Activated effector memory CD4-positive, alpha-beta T cell treated with anti-CD3 and anti-CD28 coated beads, Interleukin-2, amount 50 U/mL, for 16 hours (primary cell): ENCODE measurements at places on chromosomes 5 and 9.

DNA sequence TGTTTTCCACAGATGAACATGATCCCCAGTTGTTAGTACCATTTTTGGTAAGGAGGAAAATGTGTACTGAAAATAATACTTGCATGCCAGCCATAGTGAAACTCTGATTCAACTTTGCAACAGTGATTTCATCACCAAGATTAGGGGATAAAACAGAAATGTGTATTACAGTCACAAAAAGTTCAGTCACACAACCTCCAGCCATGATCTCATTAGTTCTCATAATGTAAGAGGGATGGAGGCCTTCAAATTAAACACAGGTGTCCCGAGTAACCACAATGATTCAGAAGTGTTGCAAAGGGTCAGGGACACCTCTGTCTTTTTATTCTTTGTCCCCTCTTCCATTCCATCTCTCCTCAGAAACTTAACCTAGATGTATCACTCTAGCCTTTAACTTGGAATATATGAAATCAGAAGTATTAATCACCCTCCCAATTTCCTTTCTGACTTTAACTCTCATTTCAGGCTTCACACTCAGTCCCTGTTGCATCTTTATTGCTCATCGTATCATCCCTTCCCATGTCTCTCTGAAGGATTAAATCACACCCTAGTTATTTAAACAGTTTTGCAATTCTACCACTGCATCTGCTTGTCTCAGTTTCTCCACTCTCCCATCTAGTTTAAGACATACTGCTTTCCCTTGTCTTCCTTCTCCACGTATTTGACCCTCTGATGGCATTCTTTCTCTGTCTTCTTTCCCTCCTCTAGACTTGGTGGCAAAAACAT lies 291.2 kb downstream of the ADAMTS6 start:
- no peak for DNase-seq

DNA sequence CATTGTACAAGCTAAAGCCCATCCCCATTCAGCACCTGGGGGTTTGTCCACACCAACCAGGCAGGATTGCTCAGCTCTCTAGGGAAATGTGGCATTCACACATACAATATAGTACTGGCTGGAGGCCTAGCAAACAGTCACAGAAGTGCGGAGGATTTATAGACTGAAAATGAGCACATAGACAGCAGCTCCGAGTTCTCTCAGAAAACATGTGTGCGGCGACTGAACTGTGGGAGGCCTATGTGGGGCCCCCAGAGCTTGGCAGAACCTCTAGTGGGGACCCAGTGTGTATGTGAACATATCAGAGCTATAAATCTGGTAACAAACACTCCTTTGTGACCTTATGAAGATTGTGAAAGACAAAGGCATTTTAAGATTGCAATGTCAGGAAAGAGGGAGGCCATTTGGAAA lies 431.1 kb downstream of the DTWD2 start:
- DNase-seq, result no peak

DNA sequence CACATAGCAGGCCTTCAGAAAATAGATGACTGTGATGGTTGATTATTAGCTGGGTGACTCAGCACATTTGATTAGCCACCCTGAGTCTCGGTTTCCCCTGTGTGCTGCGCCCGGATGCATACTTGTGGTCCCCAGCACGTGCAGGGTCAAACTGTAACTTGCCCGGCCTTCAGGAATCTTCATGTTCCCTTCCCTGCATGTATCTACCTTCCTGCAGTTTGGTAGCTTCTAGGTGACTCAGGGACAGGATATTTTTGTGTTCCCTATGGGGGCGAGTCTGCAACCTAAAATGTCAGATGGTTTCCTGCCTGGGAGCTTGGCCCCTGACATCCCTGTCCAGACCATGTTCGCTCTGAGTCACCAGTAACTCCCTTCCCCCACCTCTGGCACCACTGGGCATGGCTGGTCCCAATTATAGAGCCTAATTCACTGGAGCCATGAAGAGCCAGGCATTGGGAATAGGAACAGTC lies 13.2 kb downstream of the PTGS1 start:
- no peak for DNase-seq

DNA sequence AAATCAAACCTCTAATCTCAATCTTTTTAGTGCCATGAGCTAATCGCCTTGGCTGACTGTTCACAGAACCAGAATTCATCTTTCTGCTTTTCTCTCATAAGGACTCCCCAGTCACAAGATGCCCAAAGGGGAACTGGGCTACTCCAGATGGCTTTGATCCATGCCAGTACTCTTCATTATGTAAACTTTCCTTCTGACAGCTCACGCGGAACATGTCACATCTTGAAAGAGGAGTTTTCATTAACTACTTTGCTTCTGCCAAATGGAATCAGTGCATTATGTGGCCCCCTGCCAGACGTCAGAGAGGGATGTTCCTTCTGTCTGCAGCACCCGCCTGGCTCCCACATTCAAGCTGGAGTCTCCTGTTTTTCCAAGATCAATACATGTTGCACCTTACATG lies 142.1 kb upstream of the NMUR2 start:
- no peak for DNase-seq

DNA sequence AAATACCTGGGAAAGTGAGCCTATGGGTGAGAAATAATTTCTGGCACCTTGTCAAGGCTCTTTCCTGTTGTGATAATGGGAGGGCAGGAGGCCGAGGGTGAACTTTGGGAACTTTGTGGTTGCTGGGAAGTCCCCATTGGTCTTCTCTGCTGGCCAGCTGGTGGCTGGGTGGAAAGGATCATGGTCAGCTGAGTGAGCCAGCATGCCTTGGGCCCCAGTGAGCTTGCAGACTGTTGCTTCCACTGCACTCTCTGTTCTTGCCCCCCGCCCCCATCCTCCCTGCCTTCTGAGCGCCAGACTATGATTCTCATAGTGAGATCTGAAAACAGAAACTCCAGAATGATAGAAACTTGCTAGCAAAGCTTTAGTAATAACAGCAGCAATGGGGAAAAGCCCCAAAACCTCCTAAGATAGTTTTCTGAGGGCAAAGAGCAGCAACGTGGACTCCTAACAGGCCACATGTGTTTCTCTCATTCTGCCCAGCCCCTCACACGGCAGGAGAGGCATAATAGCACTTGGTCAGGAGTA lies 139.2 kb upstream of the SMARCA2 start:
- DNase-seq, result peak; percentile 85

- DNase-seq, result no peak
Observed at GRCh38 chr5:112737070-112737462, 619 bp upstream of the APC start.

DNA sequence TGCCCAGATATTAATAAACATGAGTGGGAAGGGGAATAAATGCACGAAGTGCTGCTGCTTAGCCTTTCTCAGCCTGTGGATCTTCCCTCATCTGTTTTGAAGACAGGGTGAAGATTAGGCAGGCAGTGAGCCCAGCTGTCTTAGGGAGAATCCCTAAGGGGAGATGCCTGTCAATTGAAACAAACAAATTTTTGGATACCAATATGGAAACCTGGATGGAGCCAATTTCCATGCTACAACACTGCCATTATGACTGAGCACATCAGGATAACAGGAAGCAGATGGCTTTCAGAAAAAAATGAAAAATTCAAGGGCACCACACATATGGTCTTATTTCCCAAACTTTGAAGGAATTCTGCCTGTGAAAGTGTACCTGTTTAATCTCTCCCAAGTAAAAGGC lies 80.3 kb downstream of the HMHB1 start:
- DNase-seq, result no peak

DNA sequence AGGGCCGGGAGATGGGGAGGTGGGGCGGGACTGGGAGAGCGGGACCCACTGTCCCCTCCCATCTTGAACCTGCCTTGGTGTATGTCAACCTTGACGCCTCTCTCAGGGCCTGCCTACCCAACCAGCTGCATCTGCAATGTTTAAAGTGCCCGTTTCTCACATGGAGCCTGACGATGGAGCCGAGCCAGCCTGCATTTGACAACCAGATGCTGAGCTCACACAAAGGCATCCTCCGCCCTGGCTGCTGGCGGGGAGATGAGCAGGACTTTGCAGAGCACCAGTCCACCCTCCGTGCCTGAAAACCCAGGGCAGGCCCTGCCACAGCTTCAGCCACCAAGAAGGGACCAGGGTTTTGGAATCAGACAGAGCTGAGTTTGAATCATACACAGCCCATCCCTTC lies 141.1 kb upstream of the SMIM23 start:
- no peak for DNase-seq

GRCh38 chr9:34744295-34745221 lies 34.6 kb upstream of the CCL21 start:
- no peak for DNase-seq

- no peak for DNase-seq
Observed at GRCh38 chr5:160385496-160385895, 14.4 kb downstream of the FAM200C start.

- DNase-seq, result peak; percentile 88
Observed at GRCh38 chr5:175696139-175696854, 38.4 kb downstream of the HRH2 start.

DNA sequence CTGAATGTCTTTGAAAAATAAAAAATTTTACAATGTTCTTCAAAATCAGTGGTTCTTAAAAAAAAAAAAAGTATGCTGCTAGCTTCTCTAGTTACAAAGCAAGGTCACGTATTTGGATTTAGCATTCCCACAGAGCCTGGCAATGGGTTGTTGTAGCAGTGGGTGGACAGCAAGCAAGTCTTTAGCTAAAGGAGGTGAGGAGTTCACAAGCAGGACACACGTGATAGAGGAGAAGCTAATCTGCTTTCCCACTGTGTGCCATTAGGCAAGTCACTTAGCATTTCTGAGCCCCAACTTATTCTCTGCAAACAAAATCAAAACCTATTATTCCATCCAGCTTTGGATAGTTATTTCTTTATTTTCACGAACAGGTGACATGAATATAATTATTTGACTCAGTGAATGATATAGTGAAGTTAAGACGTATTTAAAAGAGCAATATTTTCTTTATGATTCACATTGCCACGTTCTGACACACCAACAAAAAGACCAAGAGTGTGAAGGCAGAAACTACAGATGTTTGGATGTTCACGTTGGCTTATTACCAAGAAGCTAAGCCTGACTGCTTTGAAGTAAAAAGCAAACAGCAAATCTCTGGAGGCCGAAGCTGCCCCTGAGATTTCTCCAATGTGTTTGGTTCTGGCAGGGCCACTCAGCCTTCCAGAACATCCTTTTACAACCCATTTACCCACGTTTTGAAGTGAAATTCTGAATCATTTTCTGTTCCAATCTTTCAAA lies 612.1 kb upstream of the CDH6 start:
- no peak for DNase-seq

DNA sequence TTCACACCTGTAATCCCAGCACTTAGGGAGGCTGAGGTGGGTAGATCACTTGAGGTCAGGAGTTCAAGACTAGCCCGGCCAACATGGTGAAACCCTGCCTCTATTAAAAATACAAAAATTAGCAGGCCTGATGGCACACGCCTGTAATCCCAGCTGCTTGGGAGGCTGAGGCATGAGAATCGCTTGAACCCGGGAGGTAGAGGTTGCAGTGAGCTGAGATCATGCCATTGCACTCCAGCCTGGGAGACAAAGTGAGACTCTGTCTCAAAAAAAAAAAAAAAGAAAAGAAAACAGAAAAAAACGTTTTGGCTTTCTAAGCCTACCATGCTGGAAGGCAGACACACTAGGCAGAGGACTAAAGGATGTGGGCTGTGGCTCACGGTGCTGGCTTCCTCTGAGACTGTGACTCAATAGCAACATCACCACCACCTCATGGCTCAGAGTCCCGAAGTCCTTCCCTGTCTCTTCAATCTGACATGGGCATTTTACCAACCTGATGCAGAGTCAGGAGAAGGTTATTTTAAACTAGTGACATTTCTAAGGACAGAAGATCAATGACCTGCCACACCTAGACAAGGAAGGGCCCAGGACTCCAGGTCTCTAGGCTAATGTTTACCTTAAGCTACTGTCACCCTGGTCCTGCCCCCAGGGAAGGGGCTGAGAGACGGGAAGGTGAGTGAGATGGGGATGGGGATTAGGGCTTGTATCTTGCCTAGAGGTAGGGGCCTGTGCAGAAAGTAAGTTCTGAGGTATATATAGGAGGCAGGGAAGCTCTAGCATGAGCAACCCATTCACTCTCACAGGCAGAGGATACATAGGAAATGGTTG lies 3.7 kb downstream of the ECSCR start:
- peak; percentile 89 for DNase-seq

GRCh38 chr5:93407454-93407853 lies 173.6 kb downstream of the NR2F1-AS1 start:
- DNase-seq, result no peak

DNA sequence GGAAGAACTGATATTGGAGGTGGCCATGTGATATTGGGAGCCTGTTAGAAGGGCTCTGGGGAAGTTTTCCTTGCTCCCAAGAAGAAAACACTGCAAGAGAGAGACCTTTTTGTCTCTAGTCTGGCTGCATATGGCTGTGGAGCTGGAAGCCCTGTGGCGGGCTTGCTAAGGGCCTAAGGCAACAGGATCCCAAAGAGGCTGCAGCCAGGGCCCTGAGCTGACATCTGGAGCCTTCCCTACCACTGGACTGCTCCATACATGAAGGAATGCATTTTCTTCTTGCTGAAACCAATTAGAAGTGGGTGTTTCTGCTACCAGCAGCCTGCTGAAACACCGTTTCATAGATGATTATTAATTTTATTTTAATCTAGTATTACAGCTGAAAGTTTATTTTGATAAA lies 42.2 kb downstream of the GNAQ start:
- DNase-seq, result no peak

- DNase-seq, result no peak
Observed at GRCh38 chr9:35229066-35229778, 67.4 kb downstream of the UNC13B start.

- DNase-seq, result no peak
Observed at GRCh38 chr9:87107072-87107471, 159.8 kb upstream of the GAS1 start.

- no peak for DNase-seq
Observed at GRCh38 chr9:4620881-4621555, 41.1 kb upstream of the PLPP6 start.

DNA sequence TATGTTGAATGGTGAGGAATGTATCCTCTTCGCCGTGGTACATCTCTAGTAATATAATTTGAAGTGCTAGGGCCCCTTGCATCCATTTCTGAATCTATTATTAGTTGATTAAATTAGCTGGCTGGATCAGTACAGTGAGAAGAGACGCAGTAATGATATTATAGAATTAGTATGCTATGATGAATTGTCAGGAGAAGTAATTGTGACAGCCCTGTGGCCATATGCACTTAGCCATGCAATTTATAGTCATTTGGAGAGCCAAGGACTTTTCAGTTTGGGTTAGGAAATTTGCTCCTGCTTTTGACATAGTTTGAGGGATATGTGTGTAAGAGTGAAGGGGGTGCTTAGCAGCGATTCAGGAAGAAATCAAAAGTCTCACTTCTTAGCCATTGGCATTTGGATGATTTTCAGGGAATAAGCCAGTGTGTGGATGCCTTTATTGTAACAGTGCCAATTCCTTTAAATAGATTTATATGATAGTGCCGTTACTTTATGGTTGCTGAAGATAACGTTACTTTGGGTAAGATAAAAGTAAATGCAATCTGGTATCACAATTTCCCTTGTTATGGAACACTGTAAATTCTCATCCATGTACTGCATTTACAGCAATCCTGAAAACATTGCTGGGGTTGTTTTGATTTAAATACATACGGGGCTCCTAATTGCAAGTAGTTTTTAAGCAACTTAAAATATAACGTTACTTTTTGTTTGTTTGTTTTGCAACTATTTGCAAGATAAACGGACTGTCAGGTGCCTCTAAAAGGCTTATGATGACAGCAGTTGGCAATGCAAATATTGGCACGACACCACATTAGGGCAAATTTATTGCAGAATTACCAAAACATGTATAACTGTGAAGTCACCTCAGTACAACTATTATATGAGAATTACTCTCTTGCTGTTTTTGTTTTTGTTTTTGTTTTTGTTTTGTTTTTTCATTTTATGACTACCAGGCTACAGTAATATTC lies 875.4 kb upstream of the WWC1 start:
- no peak for DNase-seq

GRCh38 chr5:96036301-96036700 lies 74.7 kb upstream of the ELL2 start:
- no peak for DNase-seq

GRCh38 chr5:75653521-75653920 lies 42.3 kb downstream of the ANKDD1B start:
- no peak for DNase-seq
